Activated T-helper 9 cell treated with anti-CD3 and anti-CD28 coated beads, Interleukin-2, amount 50 U/mL, for 16 hours (primary cell): ENCODE measurements at places on chromosomes 2 and 18.
A peak's percentile ranks its signal among the peaks of the same experiment; 100 is the strongest.

- DNase-seq: no peak
These were observed 134.7 kb upstream of the MGAT5 start for GRCh38 chr2:134119117-134119712.

GRCh38 chr18:62576271-62576670 lies 53.4 kb downstream of the ZCCHC2 start:
- DNase-seq: no peak

DNA sequence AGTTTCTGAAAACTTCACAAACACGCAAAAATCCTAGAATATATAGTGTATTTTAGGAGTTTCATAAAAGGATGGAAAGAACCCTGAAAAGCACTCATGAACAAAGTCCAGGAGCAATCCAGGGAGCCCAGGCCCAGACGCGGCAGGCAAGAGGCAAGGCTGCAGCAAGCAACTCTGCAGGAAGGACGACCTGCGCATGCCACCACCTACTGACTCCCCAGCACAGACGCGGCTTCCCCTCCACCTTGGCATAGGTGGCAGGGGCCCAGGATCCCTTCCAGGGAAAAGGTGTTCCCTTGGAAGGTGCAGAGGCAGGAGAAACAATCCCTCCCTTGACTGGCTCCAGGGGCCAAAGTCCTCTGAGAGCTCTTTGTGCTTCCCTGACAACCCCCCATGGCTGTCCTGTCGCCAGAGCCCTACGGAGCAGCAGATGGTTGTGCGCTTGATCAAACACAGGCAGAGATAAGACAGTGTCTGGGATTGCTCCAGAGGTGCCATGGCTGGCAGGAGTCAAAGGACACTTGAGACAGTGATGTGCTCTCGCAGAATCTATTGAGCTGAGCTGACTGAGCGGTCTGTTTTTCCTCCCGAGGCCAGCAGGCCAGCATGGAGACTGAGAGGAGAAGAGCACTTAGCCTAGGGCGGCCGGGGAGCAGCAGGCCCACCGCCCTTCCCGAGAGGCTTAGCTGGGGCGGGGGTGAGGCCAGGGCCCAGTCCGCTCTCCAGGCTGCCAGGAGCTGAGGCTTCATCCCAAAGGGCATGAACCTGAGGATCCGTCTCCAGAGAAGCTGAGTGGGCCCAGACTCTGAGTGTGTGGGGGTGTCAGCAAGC lies 10.8 kb upstream of the AMER3 start:
- DNase-seq: no peak

DNA sequence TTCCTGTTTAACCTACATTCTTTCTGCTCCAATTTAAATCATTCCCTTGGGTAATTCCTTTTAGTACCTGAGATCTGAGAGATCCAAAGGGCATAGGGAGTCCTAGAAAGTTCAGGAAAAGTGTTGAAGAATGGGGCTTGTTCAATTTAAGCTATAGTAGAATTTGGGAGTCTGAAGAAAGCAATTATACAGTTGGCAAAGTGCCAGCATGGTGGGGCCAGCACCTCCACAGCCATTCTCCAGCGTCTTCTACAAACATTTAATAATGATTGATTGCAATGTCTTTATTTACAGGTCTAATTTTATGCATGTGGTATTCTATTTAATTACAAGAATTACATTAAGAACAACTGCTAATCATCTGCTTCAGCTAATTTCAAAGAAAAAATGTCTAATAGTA lies 957.7 kb upstream of the GYPC start:
- DNase-seq: no peak

GRCh38 chr18:48875942-48876511 lies 74.7 kb downstream of the SMAD7 start:
- no peak for DNase-seq

DNA sequence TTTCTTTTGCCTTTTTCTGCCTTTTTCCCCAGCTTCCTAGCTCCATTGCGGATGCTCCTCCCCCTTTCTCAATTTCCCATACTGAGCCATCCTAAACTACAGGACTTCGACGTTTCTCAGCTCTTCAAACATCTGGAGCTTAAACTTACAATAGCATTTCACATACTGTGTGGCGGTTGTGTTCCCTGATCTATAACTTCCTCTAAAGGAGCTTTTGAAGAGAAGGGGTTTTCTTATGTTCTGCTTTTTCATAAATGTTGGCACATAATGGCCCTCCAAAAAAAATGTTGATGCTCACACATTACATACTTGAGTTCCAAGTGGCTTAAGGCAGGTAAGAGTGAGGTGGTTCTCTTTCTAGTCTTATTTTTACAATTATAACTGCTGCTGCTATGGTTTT lies 87.4 kb downstream of the RNF144A start:
- DNase-seq: no peak

DNA sequence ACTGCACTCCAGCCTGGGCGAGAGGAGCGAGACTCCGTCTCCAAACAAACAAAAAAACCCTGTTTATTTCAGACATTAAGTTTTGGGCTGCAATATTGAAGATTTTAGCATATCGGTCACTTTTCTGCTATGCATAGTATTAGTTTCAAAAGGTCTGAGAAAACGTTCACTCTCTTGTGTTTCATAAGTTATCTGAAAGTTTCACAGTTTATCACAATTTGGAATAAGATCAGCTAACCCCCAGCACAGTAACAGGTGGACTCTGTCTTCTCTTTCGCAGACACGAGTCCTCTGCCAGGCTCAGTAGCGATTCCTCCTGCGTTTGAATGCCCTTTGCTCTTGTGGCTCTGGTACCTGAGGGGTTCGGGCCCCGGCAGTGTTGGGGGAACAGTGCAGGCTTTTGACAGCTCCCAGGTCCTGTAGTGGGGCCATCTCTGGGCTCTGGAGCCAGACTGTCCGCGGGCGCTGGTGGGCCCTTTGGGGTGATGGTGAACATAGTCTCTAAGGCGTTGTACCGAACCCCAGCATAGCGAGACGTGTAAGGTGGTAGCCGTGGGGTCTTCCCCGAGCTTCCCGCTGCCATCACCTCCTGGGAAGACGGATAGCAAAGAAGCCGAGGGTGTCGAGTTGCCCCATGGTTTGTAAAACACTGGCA lies 20.4 kb downstream of the NFATC1 start:
- no peak for DNase-seq

DNA sequence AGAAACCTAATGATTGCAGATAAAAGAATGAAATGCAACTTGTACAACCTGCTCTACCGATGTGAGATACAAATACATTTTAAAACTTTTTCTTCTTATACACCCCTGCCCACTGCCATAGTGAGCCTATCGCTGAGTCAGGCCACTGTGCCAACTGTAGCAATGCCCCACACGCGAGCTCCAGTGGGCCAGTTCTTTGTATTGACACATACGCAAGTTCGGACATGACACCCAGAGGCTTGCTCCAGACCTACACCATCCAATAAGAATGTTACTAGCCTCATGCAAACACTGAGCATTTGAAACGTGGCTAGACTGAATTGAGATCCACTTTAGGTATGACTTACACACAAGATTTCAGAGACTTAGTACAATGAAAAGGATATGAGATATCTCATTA lies 340.1 kb downstream of the ARHGAP15 start:
- DNase-seq: no peak

- DNase-seq: peak; percentile 48
These were observed 150.7 kb upstream of the DLX2 start for GRCh38 chr2:172253190-172254052.

DNA sequence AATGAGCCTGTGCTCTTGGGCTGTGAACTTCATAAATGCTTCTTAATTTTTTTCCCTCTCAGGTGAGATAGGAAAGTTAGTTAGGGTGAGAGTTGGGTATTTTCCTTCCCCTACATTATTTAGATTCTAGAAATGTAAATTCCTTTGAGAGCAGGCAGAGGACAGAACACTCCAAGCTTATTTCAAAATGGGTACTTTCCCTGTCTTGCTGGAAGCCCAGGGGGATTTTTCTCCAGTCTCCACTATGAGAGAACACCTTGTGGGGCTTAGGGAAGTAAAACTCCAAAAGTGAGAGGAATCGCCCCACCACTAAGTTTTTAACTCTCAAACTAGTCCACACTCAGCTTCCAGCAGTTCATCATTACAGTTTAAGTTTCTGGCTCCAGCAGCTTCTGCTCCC lies 253.2 kb upstream of the CTAGE1 start:
- no peak for DNase-seq

GRCh38 chr2:230068016-230068650 lies 591 bp downstream of the SLC16A14 start:
- DNase-seq: peak; percentile 28
